ENCODE measurements at places on chromosomes 12 and 14.

- DNase-seq: no peak
These were observed 69.0 kb upstream of the REP15 start for GRCh38 chr12:27627123-27627852.

DNA sequence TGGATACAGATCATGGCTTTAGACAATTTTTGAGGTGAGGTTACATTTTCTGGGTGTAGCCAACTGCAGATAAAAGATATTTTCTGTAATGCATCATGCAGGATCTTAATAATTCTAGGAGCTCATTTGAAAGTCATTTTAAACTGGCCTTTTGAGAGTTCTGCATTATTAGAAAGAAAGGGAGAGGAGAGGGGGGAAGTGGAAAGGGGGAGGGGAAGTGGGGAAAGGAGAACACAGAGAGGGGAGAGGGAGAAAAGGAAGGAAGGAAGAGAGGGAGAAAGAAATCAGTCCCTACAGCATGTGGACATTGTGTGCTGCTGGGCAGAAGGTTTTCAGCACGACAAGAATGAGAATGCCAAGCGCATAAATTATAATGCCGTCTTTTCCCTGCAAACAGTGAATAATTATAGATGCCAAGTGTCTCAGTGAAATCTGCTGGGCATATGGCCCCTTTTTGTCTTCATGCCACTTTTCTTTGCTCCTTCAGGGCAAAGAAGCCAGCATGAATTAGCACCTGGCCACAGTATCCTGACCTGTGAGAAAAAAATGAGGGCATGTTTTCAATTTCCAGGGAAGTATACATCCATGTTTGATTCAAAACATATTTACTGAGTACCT, 22.7 kb upstream of the PPP2R5C start:
- no peak for DNase-seq

DNA sequence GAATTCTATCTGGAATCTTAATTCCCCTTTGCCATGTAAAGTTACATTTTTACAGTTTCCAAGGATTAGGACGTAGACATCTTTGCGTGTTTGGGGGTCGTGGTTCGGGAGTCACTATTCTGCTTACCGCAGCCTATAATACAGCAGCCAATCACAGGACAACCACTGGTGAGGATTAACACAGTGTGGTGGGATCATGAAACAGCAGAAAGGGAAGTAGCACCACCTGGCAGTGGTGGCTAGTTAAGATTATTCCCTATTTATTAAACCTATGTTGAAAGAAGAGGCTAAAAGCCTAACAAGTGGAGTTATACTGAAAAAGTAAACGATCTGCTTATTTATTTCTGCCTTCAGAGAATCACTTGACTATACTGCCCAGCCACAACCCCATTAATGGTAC, 71.7 kb downstream of the IPO8 start:
- DNase-seq: no peak

DNA sequence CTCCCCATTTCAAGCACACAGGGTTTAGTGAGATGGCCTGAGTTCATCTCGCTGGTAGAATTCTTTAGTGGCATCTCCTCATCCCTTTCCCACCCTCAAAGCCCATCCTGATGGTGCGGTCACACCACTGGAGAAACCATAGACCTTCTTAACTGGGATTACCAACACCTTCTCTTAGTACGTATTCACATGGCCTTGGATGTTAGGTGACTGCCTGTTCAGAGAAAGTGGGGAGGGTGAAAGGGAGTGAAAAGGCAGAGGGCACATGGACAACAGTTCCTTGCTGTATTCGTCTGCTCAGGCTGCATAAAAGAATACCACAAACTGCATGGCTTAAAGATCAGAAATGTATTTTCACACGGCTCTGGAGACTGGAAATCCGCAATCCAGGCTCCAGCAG, 306.1 kb downstream of the ZFP36L1 start:
- DNase-seq: no peak

GRCh38 chr12:57543581-57543980, 3.4 kb downstream of the DCTN2 start:
- DNase-seq: no peak

DNA sequence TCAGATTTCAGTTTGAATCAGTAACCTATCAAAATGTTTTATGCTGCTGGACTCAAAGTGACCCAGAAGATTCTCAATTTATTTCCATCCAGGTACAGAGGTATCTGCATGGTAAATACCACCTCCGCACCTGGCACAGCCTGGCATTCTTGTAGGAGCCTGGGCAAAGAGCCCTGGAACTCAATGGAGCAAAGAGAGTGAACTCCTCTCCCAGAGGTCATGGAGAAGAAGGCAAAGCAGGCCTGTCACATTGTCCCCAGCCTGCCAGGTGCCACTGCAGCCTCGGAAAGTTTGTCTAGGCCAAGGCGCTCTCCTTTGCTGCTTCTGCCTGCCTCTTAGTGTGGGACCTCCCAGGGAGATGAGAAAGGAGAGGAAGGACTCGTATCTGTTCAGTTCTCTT, 319.8 kb downstream of the ZFP36L1 start:
- DNase-seq: peak; percentile 85

DNA sequence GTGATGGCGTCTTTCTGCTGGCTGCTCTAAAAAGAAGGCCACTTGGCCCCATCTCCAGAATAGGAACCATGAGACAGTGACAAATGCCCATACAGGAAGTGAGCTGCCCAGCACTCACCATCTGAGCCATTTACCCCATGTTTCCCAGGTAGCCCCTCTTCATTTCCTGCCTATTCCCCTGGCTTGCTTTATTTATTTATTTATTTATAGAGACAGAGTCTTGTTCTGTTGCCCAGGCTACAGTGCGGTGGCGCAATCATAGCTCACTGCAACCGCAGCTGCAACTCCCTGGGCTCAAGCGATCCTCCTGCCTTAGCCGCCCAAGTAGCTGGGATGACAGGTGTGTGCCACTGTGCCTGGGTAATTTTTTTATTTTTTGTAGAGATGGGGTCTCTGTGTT, 71.2 kb downstream of the RIN3 start:
- DNase-seq: no peak
